CD4-positive, alpha-beta memory T cell (primary cell): ENCODE measurements at places on chromosomes 3 and 15. TPM values are rescaled to one million over a fixed set of nuclear protein-coding genes. Genes with fewer than 3 reads are reported as not detected.

The DAZL gene
- total RNA-seq: not detected

DNA sequence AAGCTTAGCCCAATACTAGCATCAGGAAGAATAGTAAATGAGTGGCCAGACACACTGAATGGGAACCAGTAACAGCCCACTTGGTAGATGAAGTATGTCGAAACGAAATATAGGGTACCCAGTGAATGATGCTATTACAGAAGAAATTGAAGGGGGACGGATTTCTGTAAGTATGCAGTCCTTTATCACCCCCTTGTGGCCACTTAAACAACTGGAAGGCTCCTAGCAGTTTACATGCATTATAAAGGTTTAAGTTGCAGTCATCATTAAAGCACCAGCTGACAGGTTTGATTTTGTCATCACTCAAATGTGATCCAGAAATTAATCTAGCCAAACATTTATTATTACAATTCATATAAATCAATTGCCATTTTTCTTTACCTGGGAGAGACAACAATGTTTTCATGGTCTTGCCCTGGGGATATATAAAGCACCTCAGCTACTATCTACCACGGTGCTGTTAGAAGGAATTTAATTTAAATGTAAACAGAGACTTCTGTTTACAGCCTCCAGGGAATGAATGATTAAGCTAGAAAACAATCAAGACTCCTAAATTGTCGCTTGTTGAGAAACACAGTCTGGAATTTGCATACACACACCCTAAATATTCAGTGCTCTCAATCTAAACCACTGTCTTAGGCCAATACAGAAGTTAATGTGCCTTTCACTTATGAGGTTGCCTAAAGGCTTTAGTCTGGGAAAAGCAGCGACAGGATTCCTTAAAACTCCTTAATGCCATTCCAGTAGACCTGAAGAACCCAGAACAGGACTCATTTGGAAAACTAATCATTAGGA is 7.8 kb downstream of the EIF1B start:
- peaks cover 5% of the 10 kb centered on the region for H3K4me1 ChIP-seq
- H3K4me3 ChIP-seq: no peak overlapping the region
- peaks cover 22% of the 10 kb centered on the region for H3K36me3 ChIP-seq
- DNase-seq: peak; percentile 63
- no peak overlapping the region for H3K27ac ChIP-seq

The CLDN1 gene
- total RNA-seq: not detected

The CFAP100 gene
- total RNA-seq: not detected

GRCh38 chr3:160130950-160131349 is 94.3 kb upstream of the C3orf80 start:
- no peaks in the 10 kb centered on the region for H3K4me1 ChIP-seq
- no peak overlapping the region for H3K27ac ChIP-seq
- no peak overlapping the region for H3K4me3 ChIP-seq
- no peak for DNase-seq
- H3K27me3 ChIP-seq: no peaks in the 10 kb centered on the region

- H3K27me3 ChIP-seq: no peaks in the 10 kb centered on the region
- no peaks in the 10 kb centered on the region for H3K4me1 ChIP-seq
- H3K27ac ChIP-seq: no peak overlapping the region
- H3K36me3 ChIP-seq: no peaks in the 10 kb centered on the region
Measured at GRCh38 chr3:11711876-11712275, 68.2 kb upstream of the VGLL4 start.

The KNG1 gene
- not detected for total RNA-seq

DNA sequence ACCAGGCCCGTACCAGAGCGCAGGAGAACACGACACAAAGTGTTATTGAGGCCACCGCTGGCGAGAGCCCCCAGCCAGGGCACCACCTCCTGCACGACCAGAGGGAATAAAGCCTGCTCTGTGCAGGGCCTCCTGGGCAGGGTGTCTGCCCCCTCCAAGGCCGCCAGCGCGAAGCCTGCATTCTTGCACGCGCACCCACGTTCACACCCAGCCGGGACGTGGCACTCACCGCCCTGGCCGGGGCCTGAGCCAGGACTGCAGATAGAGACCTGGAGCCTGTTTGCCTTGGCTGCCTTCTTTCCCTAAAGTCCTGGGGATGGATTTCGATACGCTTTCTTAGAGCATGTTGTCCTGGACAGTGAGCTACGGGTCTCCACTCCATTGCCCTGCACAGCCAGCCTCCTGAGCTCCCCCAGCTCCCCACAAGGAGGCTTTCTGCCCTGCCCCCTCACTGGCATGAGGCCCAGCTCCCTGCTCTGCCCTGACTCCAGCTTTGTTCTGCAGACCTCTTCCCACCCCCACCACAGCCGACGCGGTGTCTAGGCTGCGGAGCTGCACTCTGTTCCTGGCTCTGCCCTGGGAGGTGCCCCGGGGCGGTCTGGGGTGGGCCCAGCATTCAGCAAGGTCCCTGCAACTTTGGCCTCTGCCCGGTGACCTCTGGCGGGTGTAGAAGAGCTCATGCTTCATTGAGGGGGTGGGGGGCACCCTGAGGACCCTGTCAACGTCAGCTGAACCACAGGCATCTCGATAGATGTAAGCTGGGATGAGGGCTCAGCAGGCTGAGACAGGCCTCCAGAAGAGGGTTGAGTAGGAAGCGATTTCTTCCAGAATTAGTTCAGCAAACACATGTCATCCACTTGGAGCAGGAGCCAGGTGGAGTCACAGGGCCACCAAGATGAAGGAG is 145.0 kb downstream of the LRRK1 start:
- no peaks in the 10 kb centered on the region for H3K4me1 ChIP-seq
- no peaks in the 10 kb centered on the region for H3K27me3 ChIP-seq
- H3K4me3 ChIP-seq: no peak overlapping the region

The POMGNT2 gene
- total RNA-seq: 5.4 TPM

- no peak overlapping the region for H3K27ac ChIP-seq
- peaks cover 17% of the 10 kb centered on the region for H3K4me1 ChIP-seq
- no peaks in the 10 kb centered on the region for H3K27me3 ChIP-seq
Measured at GRCh38 chr3:119635719-119636118, 24.7 kb downstream of the POPDC2 start.

DNA sequence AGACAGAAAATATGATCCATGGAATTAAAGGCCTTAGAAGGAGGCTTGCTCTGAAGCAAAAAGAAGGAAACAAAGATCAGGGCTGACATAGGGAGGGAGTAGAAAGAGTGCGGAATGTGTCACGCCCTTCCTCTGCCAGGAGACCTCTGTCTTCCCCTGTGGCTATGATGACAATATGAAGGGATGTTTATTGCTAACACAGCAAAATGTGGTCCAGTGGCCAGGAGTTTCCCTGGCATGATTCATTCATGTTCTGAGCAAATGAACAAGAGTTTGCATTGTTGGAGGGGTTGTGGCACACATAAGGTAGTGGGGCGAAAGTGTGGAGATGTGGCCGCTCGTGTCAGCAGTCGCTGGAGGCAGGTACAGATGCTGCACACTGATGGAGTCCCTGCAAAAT is 169.4 kb downstream of the SHQ1 start:
- H3K27me3 ChIP-seq: no peaks in the 10 kb centered on the region
- no peaks in the 10 kb centered on the region for H3K4me1 ChIP-seq
- no peak overlapping the region for H3K27ac ChIP-seq

The ACP3 gene
- not detected for total RNA-seq

- peaks cover 21% of the 10 kb centered on the region for H3K36me3 ChIP-seq
- peak; percentile 28 for DNase-seq
- H3K27ac ChIP-seq: no peak overlapping the region
Measured at GRCh38 chr3:122609798-122610559, 32.5 kb downstream of the PARP15 start.

DNA sequence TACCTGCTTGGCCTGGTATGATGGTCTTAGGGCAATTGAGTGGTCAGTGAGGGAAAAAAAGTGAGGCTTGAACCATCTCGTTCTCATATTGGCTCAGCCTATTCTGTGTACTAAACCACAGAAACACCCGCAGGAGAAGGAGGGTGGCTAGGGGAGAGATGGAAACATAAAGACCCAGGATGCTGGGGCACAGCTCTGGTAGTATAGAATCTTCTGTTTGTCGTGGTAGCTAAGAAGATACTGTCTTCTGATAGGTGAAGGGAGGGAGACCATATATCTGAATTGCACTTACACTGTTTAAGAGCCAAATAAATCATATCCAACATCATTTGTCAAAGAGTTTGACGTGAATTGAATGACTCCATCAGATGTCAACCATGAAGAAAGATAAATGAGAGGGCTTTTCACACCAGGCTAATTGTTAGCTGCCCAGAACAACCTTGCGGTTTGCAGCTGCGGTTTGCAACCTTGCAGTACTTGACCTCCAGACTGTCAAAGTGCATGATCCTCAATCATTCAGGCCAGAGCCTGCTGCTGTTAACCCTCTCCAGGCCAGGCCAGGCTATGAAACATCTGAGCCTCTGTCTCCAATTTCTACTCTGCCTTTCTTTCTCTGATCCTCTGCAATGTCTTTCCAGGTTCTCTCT is 40.9 kb upstream of the PIK3R4 start:
- H3K36me3 ChIP-seq: no peaks in the 10 kb centered on the region
- no peak overlapping the region for H3K4me3 ChIP-seq
- H3K27ac ChIP-seq: no peak overlapping the region
- no peaks in the 10 kb centered on the region for H3K4me1 ChIP-seq
- DNase-seq: no peak
- no peaks in the 10 kb centered on the region for H3K27me3 ChIP-seq

The ROBO2 gene
- total RNA-seq: not detected

DNA sequence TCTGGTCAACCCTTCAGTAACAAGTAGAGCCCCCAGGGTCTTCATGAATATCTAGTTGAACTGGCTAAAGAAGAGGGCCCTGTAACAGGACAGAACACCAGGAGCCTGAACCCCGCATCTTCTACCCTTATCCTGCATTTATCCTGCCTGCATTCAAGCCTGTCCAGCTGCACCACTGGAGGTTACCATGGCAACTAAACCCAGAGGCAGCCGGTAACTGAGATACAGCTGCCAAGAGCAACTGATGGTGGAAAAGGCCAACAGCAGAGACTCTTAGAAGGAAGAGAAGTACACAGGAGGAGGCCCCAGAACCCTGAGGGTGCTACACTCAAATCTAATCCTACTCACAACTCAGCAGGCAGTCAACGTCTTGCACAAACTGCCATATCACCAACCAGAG is 3.7 kb upstream of the PRKAR2A start:
- no peak overlapping the region for H3K27ac ChIP-seq
- DNase-seq: no peak
- no peak overlapping the region for H3K4me3 ChIP-seq
- peaks cover 18% of the 10 kb centered on the region for H3K4me1 ChIP-seq

DNA sequence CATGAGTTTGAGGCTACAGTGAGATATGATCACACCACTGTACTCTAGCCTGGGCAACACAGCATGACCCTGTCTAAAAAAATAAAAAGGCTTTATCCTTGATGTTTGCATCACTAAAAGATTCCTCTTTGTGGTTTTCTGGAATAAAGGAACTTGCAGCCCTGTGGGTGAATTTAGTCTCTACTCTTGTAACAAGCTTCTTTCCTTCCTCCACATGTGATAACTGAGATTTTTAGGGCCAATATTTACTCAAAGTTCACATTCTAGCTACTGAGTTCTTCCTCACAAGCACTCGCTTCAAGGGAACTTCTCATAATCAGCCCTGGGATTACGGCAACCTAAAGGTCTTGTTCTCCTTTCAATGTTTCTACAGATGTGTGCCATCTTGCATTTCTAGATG is 24.6 kb downstream of the COMMD2 start:
- no peaks in the 10 kb centered on the region for H3K36me3 ChIP-seq
- no peaks in the 10 kb centered on the region for H3K4me1 ChIP-seq
- H3K4me3 ChIP-seq: no peak overlapping the region
- no peaks in the 10 kb centered on the region for H3K27me3 ChIP-seq
- H3K27ac ChIP-seq: no peak overlapping the region
